ENCODE measurements at places on chromosomes 13 and 19.

- no peak for DNase-seq
These were observed 34.3 kb upstream of the IL17D start for GRCh38 chr13:20669162-20669561.

- peak; percentile 13 for DNase-seq
These were observed 1051.5 kb downstream of the DIAPH3 start for GRCh38 chr13:59112221-59112718.

- DNase-seq, result no peak
These were observed 169.8 kb downstream of the SHISA2 start for GRCh38 chr13:25881971-25882451.

DNA sequence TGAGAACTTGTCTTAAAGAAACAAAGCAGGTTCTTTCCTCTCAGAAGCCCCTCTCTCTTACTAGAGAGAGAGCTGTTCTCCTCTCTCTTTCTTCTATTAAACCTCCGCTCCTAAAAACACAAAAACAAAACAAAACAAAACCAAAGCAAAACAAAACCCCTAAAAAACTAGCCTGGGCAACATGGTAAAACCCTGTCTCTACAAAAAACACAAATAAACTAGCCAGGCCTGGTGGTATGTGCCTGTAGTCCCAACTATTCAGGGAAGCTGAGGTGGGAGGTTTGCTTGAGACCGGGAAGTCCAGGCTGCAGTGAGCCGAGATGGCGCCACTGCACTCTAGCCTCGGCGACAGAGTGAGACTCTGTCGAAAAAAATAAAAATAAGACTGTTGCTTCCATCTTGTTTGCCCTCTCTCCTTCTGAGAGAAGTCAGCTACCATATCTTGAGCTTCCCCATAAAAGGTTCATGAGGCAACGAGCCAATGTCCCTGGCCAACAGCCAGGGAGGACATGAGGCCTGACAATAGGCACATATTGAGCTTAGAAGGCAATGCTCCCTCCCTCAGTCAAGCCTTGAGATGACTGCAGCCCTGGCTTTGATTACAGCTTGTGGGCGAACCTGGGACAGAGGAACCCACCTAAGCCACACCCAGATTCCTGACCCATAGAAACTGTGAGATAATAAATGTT is 17.5 kb upstream of the FLT3 start:
- no peak for DNase-seq

- no peak for DNase-seq
These were observed 96.6 kb downstream of the ELF1 start for GRCh38 chr13:40922437-40923040.

DNA sequence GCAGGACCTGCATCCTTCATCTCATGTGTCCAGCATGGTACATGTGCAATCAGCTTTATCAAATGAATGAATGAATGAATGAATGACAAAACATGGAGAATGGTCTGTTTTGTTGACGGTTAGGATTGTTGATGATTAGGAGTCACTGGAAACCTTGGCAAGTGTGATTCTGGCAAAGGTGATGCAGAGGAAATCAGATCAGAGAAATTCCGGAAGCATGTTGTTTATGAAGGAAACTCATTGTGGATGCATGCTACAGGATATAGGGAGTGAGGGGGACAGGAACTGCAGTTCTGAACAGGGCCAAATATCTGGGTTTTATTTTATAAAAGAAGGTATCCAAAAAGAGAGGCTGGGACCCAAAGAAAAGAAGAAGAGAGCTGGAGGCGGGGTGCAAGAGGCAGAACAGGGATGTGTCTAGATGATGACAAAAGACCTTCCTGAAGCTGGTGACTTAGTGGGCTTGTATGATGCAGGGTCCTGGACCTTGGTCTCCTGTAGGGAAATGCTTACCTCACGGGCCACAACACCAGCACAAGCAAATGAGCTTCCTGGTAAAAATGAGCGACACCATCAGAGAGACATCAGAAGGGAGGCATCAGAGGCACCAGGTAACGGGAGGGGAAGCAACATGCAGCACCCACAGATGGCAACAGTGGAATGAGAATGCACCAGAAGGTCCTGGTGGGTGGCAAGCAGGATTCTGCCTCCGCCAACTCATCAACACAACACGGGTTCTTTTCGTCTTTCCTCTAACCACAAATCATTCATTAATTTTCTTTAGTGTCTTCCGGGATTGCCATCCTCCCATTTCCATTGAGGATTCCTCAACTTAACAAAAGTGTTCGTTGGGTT is 159.6 kb downstream of the FOXO1 start:
- no peak for DNase-seq

DNA sequence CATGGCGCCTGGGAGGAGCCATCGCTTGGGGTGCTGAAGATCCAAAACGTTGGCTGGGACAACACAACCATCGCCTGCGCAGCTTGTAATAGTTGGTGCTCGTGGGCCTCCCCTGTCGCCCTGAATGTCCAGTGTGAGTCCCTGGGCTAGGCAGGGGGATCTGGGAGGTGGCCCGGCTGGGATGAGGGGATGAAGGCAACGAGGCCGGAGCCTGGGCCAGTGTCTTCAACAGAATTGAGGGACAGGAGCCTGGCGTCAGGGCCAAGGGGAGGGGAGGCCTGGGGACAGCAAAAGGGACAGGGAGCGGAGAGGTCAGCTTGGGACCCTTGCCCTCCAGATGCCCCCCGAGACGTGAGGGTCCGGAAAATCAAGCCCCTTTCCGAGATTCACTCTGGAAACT is 6.7 kb upstream of the FFAR1 start:
- no peak for DNase-seq

GRCh38 chr13:106376401-106377112 is 158.9 kb downstream of the EFNB2 start:
- no peak for DNase-seq

DNA sequence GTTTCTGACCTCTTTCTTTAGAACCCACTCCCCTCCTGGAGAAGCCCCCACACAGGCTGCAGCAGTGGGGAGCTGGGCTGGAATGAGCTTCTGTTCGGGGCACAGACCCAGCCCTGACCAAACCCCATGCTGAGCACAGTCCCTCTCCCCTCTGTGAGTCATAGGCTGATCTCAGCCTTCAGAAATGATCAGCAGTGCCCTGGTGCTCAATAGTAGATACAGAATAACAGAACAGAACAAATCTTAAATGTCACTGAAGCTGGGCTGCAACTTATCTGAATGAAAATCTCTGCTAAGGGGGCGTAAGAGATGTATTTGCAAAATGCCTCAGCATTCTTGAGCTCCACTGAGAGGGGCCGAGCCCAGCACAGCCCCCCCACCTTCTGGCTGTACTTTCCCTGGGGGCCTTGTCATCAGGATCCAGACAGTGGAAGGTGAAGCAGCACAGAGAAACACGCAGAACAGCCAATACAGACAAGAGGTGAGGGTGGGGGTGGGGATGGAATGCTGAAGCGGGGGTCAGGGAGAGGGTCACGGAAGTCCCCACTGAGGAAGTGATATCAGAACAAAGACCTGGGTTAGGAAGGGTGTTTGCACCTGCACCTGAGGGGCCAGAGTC is 9.9 kb downstream of the ZNF665 start:
- DNase-seq, result no peak

- DNase-seq, result no peak
These were observed 42.9 kb upstream of the KLF2 start for GRCh38 chr19:16281743-16282142.

DNA sequence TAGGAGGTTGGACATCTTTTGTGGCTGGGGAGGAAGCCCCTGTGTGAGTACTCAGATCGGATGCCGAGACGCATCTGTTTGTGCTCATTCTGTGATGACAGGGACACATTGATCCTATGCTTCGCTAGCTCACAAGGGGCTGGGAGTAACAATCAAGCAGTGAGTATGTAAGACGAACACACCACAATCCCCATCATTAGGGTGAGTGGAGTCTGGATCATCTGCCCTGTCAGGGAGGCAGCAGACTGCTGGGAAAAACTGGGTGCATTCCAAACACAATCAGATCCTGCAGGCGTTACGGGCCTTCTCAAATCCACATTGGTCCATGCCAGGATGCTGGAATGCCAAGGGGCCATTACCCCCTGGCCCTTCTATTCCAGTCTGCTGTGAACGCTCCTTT is 64.1 kb upstream of the TSHZ3 start:
- DNase-seq, result no peak

DNA sequence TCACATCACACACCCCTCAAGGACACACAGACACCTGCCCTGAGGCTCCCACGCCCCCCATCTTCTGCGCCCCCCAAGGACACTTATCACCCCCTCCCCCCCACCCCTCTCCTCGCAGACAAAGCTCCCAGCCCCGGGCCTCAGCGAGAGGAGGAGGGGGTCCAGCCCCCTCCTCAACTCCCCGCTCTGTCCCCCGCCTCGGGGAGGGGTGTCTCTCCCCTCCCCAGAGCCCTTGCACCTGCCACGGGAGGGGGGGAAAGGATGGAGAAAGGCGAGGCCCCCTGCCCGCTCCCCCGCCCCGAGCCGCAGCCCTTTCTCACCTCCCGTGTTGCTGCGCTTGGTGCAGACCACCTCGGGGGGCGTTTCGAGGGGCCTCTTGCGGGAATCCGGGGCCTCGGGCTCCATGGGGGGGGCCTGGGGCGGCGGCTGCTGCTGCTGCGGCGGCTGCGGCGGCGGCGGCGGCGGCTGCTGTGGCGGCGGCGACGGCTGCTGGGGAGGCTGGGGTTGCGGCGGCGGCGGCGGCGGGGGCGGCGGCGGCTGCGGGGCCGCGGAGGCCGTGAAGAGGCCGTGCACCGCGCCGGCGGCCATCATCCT is 621 bp downstream of the NOVA2 start:
- DNase-seq, result no peak

- DNase-seq, result no peak
These were observed 12.2 kb upstream of the ADGRE1 start for GRCh38 chr19:6875218-6875617.

DNA sequence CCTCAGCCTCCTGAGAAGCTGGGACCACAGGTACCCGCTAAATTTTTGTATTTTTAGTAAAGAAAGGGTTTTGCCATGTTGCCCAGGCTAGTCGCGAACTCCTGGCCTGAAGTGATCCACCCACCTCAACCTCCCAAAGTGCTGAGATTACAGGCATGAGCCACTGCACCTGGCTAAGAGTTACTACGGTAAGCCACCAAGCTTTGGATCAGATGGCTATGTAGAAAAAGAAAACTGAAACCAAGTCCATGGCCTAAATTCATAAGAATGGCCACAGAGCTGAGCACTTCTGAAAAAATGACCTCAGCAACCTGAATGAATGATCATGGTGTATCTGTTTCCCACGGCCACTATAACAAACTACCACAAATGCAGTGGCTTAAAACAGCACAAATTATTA is 9.4 kb downstream of the OPA3 start:
- no peak for DNase-seq

DNA sequence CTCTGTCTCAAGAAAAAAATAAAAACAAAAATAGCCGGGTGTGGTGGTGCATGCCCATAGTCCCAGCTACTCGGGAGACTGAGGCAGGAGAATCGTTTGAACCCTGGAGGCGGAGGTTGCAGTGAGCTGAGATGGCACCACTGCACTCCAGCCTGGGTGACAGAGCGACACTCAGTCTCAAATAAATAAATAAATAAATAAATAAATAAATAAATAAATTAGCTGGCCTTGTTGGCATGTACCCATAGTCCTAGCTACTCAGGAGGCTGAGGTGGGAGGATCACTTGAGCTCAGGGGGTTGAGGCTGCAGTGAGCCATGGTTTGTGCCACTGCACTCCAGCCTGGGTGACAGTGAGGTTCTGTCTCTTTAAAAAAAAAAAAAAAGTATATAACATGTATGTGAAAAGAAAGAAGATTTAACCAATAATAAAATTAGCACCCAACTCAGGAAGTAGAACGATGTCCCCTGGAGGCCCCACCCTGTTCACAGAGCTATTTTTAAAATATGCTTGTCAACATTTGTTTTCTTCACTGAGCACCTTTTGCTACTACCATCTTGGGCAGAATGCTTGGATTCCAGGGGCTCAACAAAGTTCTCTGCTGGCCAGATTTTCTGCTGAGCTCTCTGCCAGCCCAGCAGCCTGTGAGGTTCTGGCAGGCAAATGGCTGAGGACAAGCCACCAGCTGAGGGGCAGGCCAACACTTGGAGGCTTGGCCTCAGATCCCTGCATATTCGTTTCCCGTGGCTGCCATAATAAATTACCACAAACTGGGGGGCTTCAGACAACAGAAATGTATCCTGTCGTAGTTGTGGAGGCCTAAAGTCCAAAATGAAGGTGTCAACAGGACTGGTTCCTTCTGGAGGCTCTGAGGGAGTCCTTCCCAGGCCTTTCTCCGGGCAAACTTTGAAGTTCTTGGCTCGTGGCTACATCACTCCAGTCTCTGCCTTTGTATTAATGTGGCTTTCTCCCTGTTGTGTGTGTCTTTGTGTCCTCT is 5.2 kb downstream of the SLC25A42 start:
- DNase-seq, result no peak

- no peak for DNase-seq
These were observed 164.5 kb downstream of the RGCC start for GRCh38 chr13:41621716-41622431.

- peak; percentile 89 for DNase-seq
These were observed 33.1 kb downstream of the CEBPG start for GRCh38 chr19:33406521-33407139.

GRCh38 chr19:13935765-13936510 is 2.3 kb downstream of the PODNL1 start:
- no peak for DNase-seq

GRCh38 chr13:45518525-45519245 is 53.9 kb downstream of the COG3 start:
- no peak for DNase-seq

DNA sequence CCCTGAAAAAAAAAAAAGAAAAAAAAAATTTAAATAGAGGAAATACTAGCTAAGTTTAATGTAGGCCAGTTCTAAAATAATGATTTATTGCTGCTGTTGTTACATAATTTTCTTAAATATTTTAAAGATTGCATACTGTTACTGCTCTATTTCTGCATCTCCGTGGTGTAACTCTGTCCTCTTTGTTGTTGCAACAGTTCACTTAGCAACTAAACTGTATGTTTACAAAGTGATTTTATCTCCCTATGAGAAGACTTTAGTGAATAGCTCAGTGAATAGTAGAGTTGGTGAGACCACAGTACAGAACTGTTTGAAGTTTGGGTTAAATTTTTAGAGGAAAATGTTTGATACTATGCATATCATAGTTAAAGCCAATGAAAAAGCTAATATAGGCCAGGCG is 19.4 kb downstream of the BRCA2 start:
- no peak for DNase-seq

DNA sequence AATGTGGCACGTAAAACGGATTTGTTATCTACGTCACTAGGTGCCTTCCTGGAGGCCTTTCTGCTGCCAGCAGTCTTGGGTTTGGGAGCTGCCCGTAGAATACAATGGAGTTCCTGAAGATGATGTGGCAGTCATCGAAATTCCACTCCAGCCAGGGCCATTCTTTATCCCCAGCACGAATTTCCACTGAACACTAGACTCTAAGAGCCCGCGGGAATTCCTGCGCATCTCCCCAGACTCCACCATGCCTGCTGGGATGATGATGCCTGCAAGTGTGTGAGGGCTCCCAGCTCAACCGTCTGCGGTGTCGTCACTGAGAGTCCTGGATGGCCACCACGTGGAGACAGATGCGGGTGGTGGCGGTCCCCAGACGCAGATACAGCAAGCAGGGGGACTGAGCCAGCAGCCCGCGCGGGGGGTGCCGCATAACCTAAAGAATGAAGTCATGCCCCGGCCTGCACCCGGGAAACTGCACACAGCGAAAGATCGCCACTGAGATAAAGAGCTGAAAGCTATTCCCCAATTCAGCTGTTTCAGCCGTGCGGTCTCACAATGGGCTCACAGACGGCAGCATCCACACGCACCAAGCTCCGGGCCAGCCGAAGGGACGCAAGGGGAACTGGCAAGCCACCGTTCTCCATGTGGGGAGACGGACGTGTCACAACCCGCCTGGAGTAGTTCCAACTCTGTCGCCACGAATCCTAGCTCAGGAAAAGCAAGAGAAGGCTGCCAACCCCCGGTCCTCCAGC is 41.1 kb downstream of the COL4A1 start:
- no peak for DNase-seq

GRCh38 chr19:24141612-24142011 is 54.6 kb downstream of the ZNF254 start:
- no peak for DNase-seq

All from frontal cortex (tissue), 4 donors.